Mesothelial cell of epicardium (in vitro differentiated cells): ENCODE measurements at places on chromosomes 2 and 18. TPM values are rescaled to one million over a fixed set of nuclear protein-coding genes. Genes with fewer than 3 reads are reported as not detected.

Gene ERFE
- total RNA-seq = 0.50 to 0.85 TPM (median 0.66 TPM) in 3 replicates

- peaks cover 2% of the 10 kb centered on the region for H3K36me3 ChIP-seq
- H3K27me3 ChIP-seq = no peaks in the 10 kb centered on the region
- H3K4me1 ChIP-seq = peaks cover 12% of the 10 kb centered on the region
- H3K4me3 ChIP-seq = no peak overlapping the region
- DNase-seq = no peak
Measured at GRCh38 chr2:191878548-191879279, 31.8 kb upstream of the CAVIN2 start.

GRCh38 chr2:176109192-176109901, 2.3 kb downstream of the HOXD11 start:
- H3K27ac ChIP-seq = no peak overlapping the region
- no peak for DNase-seq
- H3K4me3 ChIP-seq = peak overlapping the region; percentile 25
- H3K36me3 ChIP-seq = no peaks in the 10 kb centered on the region

- peaks cover 6% of the 10 kb centered on the region for H3K36me3 ChIP-seq
- H3K27me3 ChIP-seq = no peaks in the 10 kb centered on the region
- peak overlapping the region; percentile 62 for H3K27ac ChIP-seq
Measured at GRCh38 chr2:216666461-216667233, 28.7 kb downstream of the IGFBP5 start.

DNA sequence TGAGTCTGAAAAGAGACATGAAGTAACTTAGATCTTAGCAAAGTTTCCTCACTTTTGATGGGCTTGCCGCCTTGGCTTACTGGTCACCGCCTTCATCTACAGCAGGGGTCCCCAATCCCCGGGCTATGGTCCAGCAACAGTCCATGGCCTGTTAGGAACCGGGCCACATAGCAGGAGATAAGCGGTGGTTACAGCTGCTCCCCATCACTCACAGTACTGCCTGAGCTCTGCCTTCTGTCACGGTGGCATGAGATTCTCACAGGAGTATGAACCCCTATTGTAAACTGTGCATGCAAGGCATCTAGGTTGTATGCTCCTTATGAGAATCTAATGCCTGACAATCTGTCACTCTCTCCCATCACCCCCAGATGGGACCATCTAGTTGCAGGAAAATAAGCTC, 72.9 kb downstream of the BIN1 start:
- DNase-seq = no peak
- H3K4me3 ChIP-seq = no peak overlapping the region
- H3K36me3 ChIP-seq = no peaks in the 10 kb centered on the region

- H3K4me3 ChIP-seq = no peak overlapping the region
- H3K4me1 ChIP-seq = no peaks in the 10 kb centered on the region
- no peak for DNase-seq
- H3K27me3 ChIP-seq = no peaks in the 10 kb centered on the region
Measured at GRCh38 chr2:71078624-71079023, 10.2 kb downstream of the NAGK start.

- no peaks in the 10 kb centered on the region for H3K36me3 ChIP-seq
- H3K27me3 ChIP-seq = no peaks in the 10 kb centered on the region
- H3K4me1 ChIP-seq = peaks cover 7% of the 10 kb centered on the region
- H3K27ac ChIP-seq = no peak overlapping the region
- DNase-seq = no peak
- H3K4me3 ChIP-seq = no peak overlapping the region
Measured at GRCh38 chr2:48207851-48208250, 301.6 kb upstream of the FBXO11 start.

DNA sequence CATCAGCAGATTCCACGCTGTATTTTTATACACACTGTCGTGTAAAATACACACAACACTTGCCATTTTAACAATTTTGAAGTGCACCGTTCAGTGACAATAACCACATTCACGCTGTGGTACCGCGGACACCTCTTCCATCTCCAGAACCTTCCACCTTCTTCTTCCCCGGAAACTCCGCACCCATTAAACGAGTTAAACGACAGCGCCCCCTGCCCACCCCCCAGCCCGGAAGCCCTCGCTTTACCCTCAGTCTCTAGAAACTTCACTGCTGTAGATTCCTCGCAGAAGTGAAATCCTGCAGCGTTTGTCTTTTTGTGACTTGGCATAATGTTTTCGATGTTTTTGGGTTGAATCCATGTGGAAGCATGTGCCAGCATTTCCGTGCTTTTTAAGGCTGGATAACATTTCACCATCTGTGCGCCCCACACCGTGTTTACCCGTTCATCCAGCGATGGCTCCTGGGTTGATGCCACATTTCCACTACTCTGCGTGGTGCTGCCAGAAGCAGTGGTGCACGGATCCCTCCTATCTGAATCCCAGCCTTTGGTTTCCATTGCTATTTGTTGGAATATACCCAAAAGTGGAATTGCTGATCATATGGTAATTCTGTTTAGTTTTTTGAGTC, 32.0 kb upstream of the TMEM18 start:
- H3K4me3 ChIP-seq = no peak overlapping the region
- H3K4me1 ChIP-seq = peaks cover 2% of the 10 kb centered on the region
- no peaks in the 10 kb centered on the region for H3K36me3 ChIP-seq
- H3K27ac ChIP-seq = no peak overlapping the region
- H3K27me3 ChIP-seq = peaks cover 48% of the 10 kb centered on the region
